ENCODE measurements at places on chromosomes 16 and 17.
A peak's percentile ranks its signal among the peaks of the same experiment; 100 is the strongest.

- no peak for DNase-seq
Observed at GRCh38 chr17:15245054-15245453, 20.1 kb downstream of the PMP22 start.

- DNase-seq, result no peak
Observed at GRCh38 chr17:1551741-1552140, 10.9 kb downstream of the PITPNA start.

DNA sequence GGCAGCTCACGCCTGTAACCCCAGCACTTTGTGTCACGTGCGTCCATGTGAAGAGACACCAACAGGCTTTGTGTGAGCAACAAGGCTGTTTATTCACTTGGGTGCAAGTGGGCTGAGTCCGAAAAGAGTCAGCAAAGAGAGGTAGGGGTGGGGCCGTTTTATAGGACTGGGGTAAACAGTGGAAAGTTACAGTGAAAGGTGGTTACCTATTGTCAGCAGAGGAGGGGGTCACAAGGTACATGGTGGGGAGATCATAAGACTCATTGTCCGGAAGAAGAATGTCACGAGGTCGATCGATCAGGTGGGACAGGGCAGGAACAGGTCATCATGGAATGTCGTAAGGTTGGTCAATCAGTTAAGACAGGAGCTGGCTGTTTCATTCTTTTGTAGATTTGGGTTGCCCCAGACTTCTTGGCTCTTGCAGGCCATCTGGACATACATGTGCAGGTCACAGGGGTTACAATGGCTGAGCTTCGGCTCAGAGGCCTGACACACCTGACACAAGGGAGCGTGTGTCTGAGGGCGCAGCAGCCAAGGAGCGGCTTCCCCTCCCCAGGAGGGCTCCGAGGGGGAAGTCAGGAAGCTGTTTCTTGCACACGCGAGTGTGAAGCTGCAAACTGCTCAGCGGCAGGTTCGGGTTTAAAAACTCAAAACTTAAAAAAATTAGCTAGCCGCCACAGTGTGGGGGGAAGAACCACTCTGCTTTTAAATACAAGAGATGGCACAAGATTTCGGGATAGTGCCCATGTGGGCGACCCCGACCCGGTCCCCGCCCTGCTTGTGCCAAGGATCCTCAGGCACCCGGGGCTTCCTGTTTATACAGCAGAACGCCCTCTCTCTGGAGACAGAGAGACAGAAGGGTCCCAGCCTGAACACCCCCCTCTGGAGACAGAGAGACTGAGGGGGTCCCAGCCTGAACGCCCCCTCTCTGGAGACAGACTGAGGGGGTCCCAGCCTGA lies 12.4 kb upstream of the TEX19 start:
- DNase-seq, result no peak

GRCh38 chr16:2817340-2818271 lies 569 bp downstream of the PRSS21 start:
- no peak for DNase-seq

GRCh38 chr17:65109990-65110680 lies 27.0 kb upstream of the RGS9 start:
- no peak for DNase-seq

GRCh38 chr16:67241008-67241900 lies 6.0 kb downstream of the FHOD1 start:
- peak; percentile 92 for DNase-seq

- DNase-seq, result no peak
Observed at GRCh38 chr17:73334771-73335513, 23.1 kb upstream of the CDC42EP4 start.

- no peak for DNase-seq
Observed at GRCh38 chr17:80086616-80087015, 14.8 kb upstream of the GAA start.

DNA sequence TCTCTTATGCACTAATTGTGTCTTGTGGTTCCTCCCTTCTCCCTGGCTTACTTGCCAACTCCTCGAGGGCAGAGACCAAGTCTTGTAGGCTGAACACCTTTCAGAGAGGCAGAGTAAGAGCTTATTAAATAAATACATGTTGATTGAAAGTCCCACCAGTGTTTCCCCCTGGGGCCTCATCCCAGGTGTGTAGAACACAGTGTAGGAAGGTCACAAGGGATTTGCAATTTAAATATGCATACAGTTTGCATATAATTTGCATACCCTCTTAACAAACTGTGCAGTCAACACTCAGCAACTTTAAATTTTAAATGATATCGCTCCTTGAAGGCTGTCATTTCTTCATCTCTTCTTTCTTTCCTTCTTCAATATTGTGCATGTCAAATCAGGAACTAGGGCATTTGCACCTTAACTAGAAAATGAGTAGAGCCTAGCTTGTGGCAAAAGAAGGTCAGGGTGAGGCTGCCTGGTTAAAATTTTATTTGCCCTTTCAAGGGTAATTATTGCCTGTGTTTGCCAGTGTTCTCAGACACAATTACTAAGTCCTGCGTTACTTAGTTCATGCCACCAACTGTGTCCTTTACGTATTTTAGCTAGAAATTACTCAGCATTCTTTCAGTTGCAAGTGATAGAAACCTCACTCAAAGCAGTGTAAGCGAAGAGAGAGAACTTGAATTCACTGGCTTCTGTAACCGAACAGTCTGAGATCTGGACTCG lies 465.7 kb downstream of the HAPSTR1 start:
- DNase-seq, result no peak

DNA sequence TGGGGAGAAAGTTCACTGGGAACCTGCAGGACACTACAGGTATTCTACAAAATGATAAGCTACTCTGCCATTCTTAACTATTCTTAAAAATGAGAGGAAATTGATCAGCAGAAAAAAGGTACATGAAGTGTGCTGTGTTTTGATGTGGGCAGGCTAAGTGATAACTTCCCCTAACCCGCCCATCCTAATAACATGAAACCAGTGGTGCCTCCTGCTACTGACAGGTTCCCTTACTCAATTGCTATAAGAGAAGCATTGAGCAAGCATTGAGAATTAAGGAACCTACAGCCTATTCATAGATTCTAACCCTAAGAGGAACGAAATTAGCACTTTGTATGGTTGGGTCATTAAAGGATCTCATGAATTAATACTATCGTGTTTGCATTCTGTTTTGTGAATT lies 18.9 kb downstream of the XYLT1 start:
- no peak for DNase-seq

DNA sequence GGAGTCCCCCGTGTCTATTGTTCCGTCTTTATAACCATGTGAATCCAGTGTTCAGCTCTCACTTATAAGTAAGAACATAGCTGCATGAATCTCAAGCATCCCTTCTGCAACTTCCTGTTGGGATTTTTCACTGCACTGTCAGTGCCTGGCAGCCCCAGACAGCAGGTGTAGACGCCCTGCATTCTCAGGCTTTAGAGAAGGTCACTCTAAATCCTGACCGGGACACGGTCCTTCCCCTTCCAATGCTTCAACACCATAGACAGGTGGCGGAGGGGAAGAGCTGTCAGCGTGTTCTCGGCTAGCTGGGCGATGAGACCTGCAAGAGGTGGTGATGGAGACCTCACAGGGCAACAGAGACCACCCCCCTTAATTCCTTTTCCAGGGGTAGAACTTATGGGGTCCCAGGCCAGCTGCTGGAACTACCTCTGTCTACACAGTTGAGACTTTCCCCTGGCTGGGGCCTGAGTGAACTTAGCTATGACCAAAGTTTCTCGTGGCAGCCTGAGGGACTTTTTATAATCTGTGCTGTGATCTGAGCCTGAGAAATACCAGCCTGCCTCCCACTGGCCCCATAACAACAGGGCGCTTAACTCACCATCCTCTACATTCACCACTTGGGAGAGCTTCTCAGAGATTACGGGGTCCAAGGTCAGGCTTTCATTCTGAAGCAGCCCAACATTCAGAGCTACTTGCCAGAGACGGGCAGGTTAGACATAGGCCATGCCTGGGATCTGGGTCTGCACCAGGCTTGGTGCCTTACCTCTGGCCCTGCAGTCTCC lies 143.2 kb upstream of the TNRC6C start:
- DNase-seq, result no peak

Data from fibroblast of skin of scalp (primary cell).